Adrenal gland (tissue), 19 donors: ENCODE measurements at places on chromosomes 5 and 9. TPM values are rescaled to one million over a fixed set of nuclear protein-coding genes. Genes with fewer than 3 reads are reported as not detected.

Gene CCNJL
- 4.5 TPM for total RNA-seq

Gene OTULINL
- 11.4 TPM for total RNA-seq

- no peak overlapping the region for H3K4me3 ChIP-seq
- no peak overlapping the region for H3K27ac ChIP-seq
- no peaks in the 10 kb centered on the region for H3K36me3 ChIP-seq
- DNase-seq: no peak
- H3K27me3 ChIP-seq: no peaks in the 10 kb centered on the region
Observed at GRCh38 chr9:90996154-90997065, 194.8 kb downstream of the SYK start.

DNA sequence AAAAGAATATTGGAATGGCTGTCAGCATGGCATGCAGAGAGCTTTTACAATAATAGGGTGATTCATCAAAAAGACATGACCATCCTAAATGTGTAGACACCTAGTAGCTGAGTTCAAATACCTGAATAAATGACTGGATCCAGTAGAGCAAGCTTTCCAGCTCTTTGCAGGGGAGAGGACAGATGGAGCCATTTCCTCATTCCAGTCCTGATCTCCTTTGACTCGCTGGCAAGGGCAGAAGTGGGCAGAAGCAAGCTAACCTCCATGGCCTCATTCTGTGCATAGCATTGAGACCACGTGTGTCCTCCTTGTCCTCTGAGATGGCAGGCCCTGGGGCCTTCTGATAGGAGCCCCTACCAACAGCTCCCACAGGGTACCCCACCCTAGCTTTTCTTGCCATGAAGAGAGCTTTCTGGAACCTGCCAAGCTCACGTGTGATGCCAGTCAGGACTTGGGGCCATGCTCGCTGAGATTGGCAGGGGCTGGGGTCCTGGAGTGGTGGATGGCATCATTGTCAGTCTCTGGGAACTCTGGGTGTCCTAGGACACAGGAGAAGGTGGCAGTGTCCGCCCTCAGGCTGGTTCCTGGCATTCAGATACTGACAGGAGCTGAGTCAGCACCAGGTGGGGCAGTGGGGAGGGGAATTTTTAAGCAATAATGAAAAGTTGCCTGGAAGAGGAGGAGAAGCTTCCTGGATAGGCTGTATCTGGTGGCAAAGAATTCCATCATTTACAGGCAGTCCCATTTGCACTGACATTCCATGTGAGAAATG is 33.6 kb downstream of the WWC1 start:
- no peaks in the 10 kb centered on the region for H3K4me1 ChIP-seq
- no peak overlapping the region for H3K4me3 ChIP-seq
- no peaks in the 10 kb centered on the region for H3K36me3 ChIP-seq
- H3K27ac ChIP-seq: no peak overlapping the region

GRCh38 chr5:145854651-145855258 is 18.1 kb downstream of the GRXCR2 start:
- no peaks in the 10 kb centered on the region for H3K36me3 ChIP-seq
- no peaks in the 10 kb centered on the region for H3K27me3 ChIP-seq
- DNase-seq: no peak
- no peak overlapping the region for H3K4me3 ChIP-seq
- no peaks in the 10 kb centered on the region for H3K4me1 ChIP-seq

- no peak for DNase-seq
- H3K4me3 ChIP-seq: no peak overlapping the region
- no peaks in the 10 kb centered on the region for H3K4me1 ChIP-seq
- H3K36me3 ChIP-seq: no peaks in the 10 kb centered on the region
- no peak overlapping the region for H3K27ac ChIP-seq
Observed at GRCh38 chr5:26805076-26805475, 233.3 kb downstream of the CDH9 start.

DNA sequence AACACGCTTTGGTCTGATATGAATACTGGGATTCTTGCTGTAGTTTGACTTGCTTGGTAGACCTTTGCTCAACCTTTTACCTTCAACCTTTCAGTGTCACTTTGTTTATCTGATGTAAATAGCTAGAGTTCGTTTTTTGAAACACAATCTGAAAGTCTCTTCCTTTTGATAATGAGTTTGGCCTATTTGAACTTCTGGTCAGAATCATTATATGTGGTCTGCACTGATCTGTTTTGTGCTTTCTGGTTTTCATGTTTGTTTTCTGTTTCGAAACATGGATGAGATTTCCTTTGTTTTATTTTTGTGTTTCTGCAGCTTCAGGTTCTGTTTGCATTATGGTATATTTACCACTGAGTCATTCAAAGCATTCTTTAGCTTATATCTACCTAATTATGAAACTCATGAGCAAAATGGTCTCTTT is 217.5 kb downstream of the GABBR2 start:
- no peaks in the 10 kb centered on the region for H3K36me3 ChIP-seq
- no peak overlapping the region for H3K4me3 ChIP-seq
- H3K27ac ChIP-seq: no peak overlapping the region
- no peak for DNase-seq
